NCI-H526 treated with DMSO at 0.1 percent for 48 hours (cell line): ENCODE measurements at places on chromosomes 3 and 15.

DNA sequence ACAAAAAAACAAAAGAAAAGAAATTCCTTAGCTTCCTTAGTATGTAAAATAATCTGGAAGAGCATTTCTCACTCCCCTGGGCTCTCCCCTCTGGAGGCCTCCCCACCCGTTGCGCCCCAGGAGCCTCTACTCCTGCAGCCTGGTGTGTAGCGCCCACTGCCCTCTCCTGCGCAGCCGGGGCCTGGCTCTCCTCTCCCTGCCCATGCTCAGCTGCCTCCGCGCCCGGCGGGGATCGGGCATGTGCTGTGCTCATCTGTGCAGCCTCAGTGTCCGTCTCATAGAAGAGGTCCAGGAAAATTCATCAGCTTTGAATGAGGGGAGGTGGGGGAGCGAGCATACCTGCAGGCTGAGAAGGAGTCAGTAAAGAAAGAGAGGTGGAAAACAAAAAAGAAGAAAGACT is 203.9 kb downstream of the ATP10A start:
- DNase-seq = no peak

DNA sequence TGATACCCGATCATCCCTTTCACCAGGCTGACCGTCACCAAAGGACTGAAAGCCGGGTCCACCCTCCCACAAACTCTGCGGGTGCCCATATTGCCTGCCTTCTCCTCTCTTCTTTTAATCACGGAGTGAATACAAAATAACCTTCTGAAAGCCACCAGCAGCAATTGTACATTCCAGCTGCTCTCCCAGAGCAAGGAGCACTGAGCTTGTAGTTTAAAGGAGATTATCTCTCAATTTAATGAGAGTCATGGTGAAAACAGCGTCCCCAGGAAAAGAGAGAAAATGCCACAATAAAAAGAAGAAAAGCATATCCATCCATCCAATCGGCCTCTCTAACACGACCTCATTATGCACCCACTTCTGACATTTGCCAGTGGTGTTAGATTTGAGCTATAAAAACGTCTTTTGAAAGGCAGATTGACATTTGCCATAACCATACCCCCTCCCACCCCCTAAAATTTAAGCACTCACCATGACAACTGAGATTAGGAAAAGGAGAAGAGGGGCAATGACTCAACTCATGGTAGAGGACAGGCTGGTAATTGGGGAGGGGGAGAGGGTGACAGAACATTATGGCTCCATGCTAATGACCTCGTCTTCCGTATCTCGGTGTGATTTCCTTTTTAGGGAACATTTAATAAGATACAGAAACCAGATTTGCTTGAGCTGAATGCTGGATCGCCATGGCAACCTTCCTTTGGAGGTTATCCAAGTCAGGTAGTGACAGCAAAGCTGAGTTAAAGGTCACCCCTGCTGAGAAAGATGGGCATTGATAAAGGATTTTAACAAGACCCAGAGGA is 106.2 kb downstream of the ST8SIA2 start:
- DNase-seq = no peak

- DNase-seq = no peak
Measured at GRCh38 chr3:102141096-102141927, 292.0 kb downstream of the NFKBIZ start.

DNA sequence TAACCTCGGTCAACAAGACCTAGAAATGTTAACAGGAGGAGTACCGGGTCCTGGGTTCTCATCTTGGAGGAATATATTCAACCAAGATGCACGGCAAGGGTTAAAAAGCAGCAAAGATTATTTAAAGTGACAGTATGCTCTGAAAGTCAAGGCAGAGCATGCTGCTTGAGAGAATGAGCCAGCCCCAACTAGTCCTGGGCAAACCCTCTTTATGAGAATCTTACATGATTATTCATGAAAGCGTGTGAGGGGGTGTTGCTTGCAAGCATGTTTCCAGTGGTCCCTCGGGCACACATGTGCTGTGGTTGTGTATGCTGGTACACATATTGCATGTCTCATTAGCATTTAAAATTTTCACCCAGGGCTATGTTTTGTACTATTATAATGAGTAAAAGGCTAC is 1445.6 kb downstream of the SI start:
- DNase-seq = no peak

DNA sequence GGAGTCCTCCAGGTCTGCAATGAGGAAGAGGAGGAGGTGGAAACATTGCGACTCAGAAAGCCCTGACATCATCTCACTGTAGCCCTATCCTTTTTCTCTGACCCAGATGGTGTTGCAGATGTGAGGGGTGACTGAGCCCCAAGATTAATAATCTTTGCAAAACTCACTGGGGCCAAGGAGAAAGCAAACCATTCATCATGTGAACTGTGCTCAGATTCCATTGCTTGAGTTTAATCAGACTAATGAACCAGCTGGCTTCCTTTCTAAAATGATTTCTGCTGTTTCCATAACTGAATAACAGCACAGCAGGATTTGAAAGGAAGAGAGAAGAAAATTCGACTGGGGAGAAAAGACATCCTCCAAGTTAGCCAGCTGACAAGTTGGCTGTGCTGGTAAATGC is 13.4 kb upstream of the DGKG start:
- DNase-seq = no peak

DNA sequence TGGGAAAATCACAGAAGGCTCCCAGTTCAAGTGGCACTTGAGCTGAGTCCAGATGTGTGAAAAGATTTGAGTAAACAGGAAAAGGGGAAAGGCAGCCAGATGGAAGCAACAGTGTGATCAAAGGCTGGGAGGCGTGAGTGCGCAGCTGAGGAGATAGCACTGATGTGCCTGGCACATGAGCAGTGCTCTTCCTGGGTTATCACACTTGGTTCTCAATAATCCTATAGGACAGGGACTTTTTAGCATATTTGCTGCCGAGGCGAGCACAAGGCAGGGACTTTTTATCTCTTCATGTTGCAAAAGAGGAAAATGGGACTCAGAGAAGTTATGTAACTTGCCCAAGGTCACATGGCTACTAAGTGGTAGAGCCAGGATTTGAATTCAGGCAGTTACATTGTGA is 39.6 kb downstream of the CORO2B start:
- no peak for DNase-seq

- DNase-seq = no peak
Measured at GRCh38 chr3:98536456-98537017, 4.8 kb downstream of the GPR15 start.

DNA sequence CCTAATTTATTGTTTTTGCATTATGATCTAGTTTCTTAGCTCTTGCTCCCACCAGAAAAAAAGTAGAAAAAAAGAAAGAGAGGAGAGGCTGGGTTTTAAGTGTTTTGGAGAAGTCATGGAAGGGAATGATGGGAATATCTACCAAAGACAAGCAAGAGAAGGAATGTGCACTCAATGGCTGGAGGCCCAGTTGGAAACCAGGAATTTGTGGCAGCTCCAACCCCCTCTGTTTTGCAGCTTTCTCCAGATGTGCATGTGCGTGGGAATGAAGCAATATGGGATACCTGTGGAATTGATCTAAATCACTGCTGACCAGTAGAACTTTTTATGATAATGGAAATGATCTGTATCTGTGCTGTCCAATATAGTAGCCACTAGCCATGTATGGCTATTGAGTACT is 27.1 kb downstream of the EIF2AK4 start:
- no peak for DNase-seq

DNA sequence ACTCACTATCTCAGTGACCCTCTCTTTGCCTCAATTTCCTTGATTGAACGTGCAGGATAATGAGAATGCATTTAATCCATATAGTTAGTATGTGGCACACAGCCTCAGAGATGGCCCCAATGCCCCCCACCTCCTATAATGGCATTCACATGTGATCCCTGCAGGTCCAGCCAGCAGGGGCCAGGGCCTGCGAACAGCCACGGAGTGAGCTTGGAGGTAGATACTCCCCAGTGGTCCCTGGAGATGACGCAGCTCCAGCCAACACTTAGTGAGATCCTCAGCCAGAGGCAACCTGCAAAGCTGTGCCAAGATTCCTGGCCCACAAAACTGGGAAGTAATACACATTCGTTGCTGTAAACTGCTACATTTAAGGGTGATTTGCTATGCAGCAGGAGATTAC is 184.9 kb upstream of the NSMCE3 start:
- DNase-seq = no peak

GRCh38 chr15:99708563-99708962 is 24.7 kb downstream of the LYSMD4 start:
- no peak for DNase-seq

DNA sequence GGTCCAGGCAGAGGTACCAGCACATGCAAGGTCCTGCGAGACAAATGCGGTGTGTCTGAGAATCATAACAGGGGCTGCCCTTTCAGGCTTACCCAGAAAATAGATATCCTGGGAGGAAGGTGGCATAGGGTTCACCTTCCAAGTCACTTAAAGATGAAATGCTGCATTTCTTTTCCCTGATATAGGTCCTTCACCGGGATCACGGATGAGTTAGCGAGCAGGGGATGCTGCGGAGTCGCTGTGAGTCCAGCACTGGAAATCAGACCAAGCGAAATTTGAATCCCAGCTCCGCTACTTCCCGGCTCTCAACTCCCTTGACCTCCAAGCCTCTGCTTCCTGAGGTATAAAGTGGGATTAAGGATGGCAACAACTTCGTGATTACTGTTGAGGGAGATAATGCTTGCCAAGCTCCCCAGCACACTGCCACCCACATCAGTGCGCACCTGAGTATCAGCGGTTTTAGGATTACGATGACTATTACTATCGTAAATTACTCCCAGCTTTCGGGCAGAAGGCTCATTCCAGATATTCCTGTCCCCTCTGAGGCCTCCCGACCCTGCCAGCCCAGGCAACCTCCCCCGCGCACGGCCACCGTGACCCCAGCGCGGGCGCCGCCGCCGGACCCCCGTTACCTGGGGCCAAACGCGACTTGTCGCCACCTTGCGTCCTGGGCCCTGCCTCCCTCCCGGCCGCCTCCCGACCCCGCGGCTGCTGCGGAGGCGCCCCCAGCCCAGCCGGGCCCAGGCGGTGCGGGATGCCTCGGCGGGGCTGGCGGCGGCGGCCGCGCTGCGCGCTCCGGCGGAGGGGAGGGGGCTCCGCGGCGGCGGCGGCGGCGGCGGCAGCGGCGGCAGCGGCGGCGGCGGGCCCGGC is 589 bp upstream of the GPR27 start:
- DNase-seq = no peak

- no peak for DNase-seq
Measured at GRCh38 chr15:41476416-41477048, 17.1 kb upstream of the ITPKA start.

DNA sequence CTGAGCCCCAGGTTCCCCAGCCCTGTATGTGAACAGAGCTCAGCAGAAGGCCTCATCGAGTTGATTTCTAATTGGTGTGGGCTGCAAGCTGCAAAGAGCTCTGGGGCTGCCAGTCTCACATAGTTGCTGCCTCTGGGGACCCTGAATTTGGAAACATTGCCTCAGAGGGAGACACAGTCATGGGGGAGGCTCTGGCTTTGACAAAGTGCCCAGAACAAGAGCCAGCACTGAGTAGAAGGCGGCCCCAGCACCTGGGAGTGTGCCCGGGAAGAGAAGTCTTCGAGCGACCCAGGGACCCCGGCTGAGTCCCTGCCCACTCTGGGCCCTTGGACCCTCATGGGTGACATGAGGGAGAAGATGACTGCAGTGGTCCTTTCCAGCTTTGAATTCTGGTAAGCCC is 7.3 kb downstream of the NTRK3 start:
- no peak for DNase-seq

GRCh38 chr3:187120326-187120725 is 19.0 kb downstream of the RPL39L start:
- DNase-seq = no peak

- no peak for DNase-seq
Measured at GRCh38 chr3:50617096-50617791, at the start of gene MAPKAPK3. TSS of gene MAPKAPK3 (plus strand) at chr3:50617151. CDS start at chr3:50617566, 415 bp downstream.

DNA sequence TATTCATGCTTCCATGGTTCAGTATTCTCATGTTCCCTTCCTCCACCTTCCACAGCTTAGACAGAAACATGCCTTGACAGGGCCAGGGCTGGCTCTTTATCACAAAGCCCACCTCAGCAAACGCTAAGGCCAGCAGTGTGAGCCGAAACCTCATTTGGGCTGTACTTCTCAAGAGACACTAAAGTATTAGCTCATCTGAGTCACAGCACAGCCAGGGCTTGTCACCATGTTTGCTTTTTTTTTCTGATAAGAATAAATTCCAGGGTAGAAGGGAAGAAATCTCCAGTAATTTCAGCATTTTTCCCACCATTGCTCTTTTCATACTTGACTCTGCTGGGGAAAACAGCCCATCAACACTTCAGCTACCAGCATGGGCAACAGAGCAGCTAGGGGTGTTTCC is 95.4 kb downstream of the MYLK start:
- DNase-seq = no peak

DNA sequence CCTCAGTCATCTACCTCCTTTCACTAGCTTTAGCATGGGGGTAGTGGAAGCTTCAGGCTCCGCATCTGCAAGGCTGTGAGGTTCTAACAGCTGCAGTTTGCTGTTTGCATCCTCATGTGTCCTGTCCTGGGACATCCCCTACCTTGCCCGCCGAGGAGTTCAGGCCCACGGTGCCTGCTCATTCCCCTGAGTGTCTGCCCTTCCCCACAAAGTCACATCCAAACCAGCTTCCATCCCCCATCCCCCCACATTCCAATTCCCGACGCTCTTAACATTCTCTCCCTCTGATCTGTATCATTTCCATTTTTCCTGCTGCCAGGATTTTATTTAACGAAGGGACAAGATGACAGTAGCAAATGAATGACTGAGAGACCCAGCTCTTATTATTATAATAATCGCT is 43.8 kb downstream of the HRH1 start:
- DNase-seq = no peak

DNA sequence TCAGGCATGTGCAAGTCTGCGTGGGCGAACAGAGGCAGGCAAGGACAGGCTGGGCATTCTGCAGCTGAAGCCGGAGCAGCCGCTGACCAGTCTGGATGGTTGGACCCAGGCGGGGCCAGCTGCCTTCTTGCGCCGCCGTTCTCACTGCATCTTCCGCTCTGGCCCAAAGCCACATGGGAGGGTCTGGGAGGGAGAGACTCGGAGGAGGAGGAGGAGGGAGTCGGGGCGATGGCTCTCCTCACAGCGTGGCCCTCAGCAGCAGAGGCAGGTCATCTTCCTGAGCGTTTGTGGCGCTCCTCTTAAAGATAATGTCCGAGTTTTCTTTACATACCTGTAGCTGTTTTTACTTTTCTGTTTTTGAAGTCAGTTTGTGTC is 5.9 kb downstream of the CLK3 start:
- DNase-seq = no peak

DNA sequence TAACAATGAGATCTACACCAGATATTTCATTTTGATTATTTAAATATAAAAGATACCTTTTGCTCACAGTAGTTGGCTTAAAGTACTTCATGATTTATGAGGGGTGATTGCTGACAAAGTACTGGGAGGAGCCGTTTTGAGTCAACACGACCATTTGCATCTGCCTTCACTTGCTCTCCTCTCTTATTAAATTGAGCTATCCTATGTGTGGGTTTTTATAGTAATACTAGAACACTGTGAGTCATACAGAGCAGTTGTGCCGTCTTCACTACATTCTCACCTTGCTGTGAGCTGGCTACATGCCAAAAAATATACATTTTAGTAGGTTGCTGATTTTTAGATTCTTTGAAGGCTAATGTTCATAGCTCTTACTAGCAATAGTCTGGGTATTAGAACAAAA is 161.2 kb downstream of the ALCAM start:
- DNase-seq = peak; percentile 46
